Thoracic aorta (tissue), 2 donors: ENCODE measurements at places on chromosomes 2 and 18. TPM values are rescaled to one million over a fixed set of nuclear protein-coding genes. Genes with fewer than 3 reads are reported as not detected.
A peak's percentile ranks its signal among the peaks of the same experiment; 100 is the strongest.

NAT8 gene
- total RNA-seq: not detected

LYG2 gene
- total RNA-seq: not detected

CDH7 gene
- not detected for total RNA-seq

KCNJ13 gene
- not detected for total RNA-seq

DPP10 gene
- total RNA-seq: not detected

DNA sequence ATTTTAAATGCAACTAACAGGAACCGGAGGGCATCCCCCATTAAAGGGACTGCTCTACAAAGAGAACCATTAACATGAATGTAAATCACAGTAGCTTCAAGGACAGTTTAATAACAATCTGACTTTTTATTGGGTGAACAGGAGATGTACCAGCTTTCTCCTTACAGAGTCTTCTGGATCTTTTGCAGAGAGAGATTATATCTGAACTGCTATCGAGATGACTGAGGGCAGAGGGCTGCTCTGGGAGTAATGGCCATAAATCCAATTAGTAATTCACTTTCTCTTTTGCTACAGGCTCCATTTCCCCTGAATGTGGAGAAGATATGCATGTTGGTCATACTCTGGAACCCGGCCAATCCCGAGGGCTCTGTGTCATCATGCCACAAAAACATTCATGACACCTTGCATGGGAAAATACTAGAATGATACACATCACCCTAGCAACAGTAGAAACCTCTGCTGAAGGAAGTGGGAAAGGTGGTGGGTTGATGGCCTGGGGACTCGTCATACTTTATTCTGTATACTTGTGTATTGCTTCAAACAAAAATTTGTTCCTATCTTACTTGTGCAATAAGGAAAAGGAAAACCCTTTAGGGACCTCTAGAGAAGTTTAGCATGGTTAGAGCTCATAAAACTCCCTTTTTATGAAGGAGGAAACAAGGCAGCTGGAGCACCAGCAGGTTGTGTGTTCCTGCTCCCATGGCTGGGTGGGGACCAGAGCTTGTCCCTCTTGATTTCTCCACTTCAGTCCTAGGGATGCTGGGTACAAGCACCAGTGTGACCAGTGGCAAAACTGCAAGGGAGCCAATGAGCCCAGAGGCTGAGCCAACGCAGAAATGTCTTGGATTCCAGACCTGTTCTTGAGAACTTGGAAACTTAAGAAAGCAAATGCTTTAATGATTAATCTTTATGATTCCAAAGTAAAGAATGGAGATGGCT lies 26.0 kb downstream of the CTAGE1 start:
- H3K4me3 ChIP-seq: no peak overlapping the region
- H3K27ac ChIP-seq: peak overlapping the region; percentile 65
- H3K4me1 ChIP-seq: peaks cover 11% of the 10 kb centered on the region

DNA sequence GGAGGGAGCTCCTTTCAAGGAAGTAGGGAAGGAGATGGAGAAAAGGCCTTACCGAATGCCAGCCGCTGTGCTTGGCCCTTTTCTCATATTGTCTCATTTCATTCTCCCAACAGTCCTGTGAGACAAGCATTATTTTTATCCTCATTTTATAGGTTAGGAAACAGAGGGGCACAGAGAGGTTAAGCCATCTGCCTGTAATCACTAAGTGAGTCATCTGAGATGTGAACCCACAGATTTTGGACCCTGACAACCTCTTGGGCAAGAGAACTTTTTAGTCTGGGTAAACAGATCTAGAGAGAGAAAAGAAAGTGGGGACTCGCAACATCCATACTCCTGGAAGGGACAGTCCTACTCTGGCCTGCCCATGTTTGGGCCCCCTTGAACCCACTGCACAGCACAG lies 91.7 kb upstream of the LCLAT1 start:
- no peak overlapping the region for H3K27ac ChIP-seq
- H3K4me3 ChIP-seq: no peak overlapping the region
- H3K27me3 ChIP-seq: no peaks in the 10 kb centered on the region
- H3K36me3 ChIP-seq: no peaks in the 10 kb centered on the region

DNA sequence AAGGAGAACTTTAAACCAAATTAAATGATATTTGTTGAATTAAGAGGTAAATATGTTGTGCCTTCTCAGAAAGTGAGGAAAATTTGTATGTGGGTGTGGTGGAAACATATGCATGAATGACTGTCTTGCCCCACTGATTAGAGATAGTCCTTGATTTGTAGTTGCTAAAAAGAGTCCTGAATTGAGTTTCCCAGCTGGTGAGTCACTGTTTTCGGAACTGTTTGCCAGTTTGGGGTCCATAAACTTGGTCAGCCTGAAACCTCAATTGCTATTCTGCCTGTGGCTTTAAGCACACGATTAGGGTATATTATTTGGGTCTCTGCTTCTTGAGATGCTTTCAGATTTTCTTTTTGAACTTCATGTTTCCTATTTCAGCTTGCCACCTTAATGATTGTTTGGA lies 53.3 kb downstream of the PIKFYVE start:
- H3K36me3 ChIP-seq: peaks cover 8% of the 10 kb centered on the region
- H3K27ac ChIP-seq: peak overlapping the region; percentile 59
- H3K27me3 ChIP-seq: no peaks in the 10 kb centered on the region
- H3K4me1 ChIP-seq: peaks cover 46% of the 10 kb centered on the region

DNA sequence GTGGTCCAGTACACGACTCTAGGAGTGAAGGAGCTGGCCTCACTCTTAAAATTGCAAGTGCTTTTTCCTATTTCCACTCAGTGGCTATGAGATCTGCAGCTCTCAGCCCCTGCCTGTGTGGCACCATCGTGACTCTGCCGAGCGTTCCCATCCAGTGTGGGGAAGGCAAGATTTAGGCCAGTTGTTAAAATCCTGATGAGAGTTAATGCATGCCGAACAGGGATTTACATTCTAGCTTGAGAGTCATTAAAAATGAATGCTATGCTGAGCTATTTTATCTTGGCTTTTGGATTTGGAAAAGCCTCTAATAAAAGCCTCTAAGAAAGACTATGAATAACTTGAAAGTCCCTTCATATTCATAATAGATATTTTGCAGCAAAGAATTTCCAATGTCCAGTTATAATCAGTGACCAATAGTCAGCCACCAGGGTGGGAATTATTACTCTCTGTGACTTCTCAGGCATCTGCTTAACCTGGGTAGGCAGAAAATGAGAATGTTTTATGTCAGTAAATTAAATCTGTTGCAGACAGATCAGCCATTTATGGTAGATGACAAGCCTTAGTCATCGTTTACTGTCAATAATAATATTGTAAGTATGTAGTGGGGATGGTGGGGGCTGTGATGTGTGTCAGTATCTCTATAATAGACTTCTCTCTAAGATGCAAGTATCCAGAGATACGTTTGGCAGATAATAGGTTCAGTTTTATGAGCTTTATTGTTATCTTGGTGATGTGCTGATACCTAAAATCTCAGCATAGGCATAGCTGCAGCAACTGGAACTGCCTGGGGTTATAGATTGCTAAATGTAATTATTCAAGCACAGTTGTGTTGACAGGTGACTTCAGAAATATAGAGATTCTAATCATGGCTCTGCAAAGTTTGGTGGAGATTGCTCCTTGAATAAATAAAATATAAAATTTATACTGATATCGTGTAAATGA lies 207.8 kb downstream of the SOCS6 start:
- no peak overlapping the region for H3K4me3 ChIP-seq
- no peak for DNase-seq
- no peak overlapping the region for H3K27ac ChIP-seq
- H3K4me1 ChIP-seq: no peaks in the 10 kb centered on the region
- no peaks in the 10 kb centered on the region for H3K27me3 ChIP-seq
- H3K36me3 ChIP-seq: no peaks in the 10 kb centered on the region

- no peak overlapping the region for H3K4me3 ChIP-seq
- no peaks in the 10 kb centered on the region for H3K36me3 ChIP-seq
- no peaks in the 10 kb centered on the region for H3K4me1 ChIP-seq
- no peak for DNase-seq
These were observed 14.7 kb upstream of the ATP6V1B1 start for GRCh38 chr2:70921031-70921430.

- DNase-seq: no peak
- H3K27ac ChIP-seq: no peak overlapping the region
- H3K4me3 ChIP-seq: no peak overlapping the region
- H3K27me3 ChIP-seq: no peaks in the 10 kb centered on the region
- H3K4me1 ChIP-seq: no peaks in the 10 kb centered on the region
These were observed 321.9 kb upstream of the GALNT5 start for GRCh38 chr2:156935616-156936015.

DNA sequence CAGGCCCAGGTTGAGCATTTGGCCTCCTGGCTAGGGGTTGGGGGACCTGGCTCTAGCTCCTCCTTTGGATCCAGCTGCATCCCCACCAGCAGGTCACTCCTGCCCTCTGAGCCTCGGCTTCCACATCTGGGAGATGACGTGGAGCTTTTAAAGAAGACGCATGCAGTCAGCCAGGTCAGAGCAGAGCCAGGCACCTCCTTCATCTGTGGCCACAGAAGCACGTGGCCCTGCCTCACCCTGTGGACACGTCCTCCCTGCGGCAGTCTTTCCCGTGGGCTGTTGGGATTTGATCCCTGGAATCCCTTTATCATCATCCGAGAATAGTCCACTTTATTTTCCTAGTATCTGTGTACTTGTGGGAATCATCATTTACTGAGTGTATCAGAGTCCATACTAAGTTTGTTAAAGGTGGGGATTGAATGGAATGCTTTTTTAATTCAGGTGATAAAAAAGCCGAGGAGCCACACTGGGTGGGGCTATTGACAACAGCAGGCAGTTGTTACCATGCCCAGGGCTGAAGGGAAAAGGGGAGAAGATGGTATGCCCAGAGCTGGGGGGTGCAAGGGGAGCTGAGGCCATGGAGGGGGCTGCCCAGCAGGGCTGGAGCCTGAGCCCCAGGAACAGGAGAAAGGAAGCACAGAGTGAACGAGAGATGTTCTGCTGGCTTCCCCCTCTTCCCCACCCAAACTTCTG lies 170.1 kb downstream of the LAMA1 start:
- no peak overlapping the region for H3K27ac ChIP-seq
- DNase-seq: no peak
- H3K36me3 ChIP-seq: no peaks in the 10 kb centered on the region
- no peaks in the 10 kb centered on the region for H3K27me3 ChIP-seq
- H3K4me1 ChIP-seq: no peaks in the 10 kb centered on the region

DNA sequence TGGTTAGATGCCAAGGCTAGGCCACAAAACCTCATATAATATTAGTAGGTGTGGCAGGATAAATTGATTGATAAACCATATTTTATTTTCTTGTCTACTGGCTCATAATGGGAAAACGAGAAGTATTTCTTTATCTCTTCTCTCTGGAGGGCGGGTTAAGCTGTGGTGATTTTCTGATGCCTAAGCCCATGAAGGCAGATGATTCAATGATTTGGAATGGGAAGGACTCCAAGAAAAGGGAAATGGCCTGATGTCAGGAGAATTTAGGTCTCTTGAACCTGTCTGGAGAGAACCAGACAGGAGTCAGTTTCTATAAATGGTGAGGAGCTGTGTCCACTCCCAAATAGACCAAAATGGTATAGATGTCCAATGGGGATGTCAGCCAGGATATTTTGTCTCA lies 18.7 kb upstream of the MAP4K3 start:
- no peak for DNase-seq
- no peak overlapping the region for H3K4me3 ChIP-seq
- peaks cover 9% of the 10 kb centered on the region for H3K36me3 ChIP-seq
- H3K4me1 ChIP-seq: no peaks in the 10 kb centered on the region

DNA sequence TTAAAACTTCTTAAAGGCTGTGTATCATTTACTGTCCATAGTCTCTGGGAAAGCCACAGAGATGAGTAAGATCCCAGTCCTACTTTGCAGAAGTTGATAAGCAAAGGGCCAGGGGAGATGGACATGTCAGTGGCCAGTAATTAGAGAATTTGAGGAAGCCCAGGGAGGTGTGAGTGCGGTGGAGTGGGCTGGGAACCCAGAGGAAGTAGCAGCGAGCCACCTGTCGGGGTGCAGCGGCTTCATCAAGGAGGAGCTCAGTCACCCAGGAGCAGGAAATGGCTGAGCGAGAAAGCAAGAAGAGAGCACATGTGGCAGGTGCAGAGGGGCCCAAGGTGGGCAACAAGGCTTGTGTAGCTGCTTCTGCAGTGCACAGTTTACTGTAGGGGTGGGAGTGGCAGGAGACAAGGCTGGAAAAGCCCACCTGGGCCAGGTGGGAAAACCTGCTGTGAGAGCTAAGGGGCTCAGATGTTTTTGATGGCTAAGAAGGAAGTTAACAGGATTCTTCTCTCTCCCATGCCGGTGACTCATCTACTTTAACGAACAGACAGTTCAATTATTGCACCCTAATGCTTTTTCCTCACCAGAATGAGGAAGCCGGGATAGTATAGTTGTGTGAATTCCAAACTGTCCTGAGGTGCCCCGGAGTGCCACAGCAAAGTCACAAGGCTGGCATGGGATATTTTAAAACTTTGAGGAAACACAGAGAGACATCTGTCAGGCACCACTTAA lies 34.8 kb upstream of the MGAT5 start:
- no peak overlapping the region for H3K4me3 ChIP-seq
- H3K4me1 ChIP-seq: peaks cover 9% of the 10 kb centered on the region
- no peaks in the 10 kb centered on the region for H3K27me3 ChIP-seq
- no peak for DNase-seq
- no peak overlapping the region for H3K27ac ChIP-seq
- H3K36me3 ChIP-seq: no peaks in the 10 kb centered on the region
